Germinal center (tissue), 1 donor: ENCODE measurements at places on chromosomes 12 and 14.

GRCh38 chr12:125696054-125696453 lies 630.8 kb downstream of the AACS start:
- DNase-seq = no peak

DNA sequence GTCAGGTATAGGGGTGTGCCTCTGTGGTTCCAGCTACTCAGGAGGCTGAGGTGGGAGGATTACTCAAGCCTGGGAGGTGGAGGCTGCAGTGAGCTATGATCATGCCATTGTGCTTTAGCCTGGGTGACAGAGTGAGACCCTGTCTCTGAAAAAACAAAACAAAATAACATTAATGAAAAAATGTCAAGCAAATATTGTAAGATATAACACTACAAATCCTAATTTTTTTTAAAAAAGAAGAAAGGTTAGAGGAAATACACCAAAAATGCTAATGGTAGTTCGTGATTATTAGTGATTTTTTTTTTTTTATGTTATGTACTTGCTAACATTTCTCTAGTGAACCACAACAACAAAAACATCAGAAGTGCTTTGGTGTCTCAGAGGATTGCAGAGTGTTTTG lies 47.7 kb downstream of the TSPAN9 start:
- no peak for DNase-seq

DNA sequence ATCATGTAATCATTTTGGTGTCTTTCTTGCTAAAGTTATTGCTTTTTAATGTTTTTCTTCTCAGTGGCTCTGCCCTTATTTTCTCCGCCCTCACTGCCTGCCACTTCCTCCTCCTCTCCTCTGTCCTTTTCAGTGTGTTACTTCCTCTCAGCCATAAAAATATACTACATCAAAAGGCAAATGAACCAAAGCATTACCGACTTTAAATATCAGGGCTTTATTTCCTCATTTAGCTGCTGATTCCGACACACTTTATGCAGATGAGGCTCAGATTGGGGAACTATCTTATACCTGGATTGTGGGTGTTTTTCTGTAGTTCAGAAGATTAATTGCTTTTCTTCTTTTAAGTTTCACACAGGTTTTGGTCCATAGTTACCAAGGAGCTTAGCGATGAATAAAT lies 118.1 kb downstream of the CMAS start:
- peak; percentile 55 for DNase-seq

DNA sequence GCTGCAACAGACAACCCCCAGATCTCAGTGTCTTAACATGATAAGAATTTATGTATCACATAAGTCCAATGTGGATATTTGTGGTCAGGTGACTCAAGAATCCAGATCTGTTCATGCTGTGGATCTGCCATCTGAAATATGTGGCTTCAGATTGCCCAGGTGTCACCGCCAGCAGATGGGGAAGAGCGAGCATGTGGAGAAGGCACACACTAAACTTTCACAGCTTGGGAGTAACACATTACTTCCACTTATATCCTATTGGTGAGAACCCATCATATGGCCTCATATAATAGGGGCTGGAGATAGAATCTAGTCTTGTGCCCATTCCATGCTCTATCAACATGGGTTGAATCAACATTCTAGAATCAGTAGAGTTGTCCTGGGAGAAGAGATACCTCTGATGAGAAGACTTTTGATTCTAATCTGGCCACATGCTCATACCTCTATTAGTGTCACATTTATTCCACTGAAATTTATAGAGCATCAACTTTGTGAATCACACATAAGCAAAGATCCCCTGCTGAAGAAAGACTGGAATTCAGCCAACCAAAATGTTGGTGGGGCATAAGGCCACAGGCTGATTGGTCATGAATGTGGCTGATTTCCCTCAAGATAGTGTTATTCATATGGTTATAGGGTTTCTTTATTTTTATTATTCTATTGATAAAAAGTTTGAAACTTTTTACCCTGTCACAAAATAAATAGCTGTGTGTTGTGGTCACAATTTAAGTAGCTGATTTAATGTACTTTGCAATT lies 6.0 kb upstream of the CALCOCO1 start:
- no peak for DNase-seq

DNA sequence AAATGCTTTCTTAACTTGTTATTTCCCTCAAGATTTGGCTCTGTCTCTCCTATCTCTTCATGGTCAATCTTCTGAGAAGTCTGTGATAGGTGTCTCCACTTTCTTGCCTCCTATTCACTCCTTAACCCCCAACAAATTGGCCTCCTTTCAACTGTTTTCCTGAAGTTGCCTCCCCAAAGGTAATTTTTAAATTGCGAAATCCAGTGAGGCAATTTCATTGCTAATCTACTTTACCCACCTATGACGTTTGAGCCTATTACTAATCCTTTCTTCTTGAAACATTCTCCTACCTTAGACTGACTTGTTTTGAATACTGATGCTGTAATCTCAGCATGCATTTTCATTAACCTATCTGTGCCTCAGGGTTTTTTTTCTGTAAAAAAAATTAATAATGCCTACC lies 6.0 kb upstream of the KCNH5 start:
- DNase-seq = no peak

GRCh38 chr12:50101663-50102062 lies 2.1 kb upstream of the GPD1 start:
- DNase-seq = no peak

GRCh38 chr12:56884421-56884820 lies 49.8 kb downstream of the SDR9C7 start:
- DNase-seq = no peak

GRCh38 chr12:96240656-96241055 lies 46.5 kb downstream of the ELK3 start:
- no peak for DNase-seq

DNA sequence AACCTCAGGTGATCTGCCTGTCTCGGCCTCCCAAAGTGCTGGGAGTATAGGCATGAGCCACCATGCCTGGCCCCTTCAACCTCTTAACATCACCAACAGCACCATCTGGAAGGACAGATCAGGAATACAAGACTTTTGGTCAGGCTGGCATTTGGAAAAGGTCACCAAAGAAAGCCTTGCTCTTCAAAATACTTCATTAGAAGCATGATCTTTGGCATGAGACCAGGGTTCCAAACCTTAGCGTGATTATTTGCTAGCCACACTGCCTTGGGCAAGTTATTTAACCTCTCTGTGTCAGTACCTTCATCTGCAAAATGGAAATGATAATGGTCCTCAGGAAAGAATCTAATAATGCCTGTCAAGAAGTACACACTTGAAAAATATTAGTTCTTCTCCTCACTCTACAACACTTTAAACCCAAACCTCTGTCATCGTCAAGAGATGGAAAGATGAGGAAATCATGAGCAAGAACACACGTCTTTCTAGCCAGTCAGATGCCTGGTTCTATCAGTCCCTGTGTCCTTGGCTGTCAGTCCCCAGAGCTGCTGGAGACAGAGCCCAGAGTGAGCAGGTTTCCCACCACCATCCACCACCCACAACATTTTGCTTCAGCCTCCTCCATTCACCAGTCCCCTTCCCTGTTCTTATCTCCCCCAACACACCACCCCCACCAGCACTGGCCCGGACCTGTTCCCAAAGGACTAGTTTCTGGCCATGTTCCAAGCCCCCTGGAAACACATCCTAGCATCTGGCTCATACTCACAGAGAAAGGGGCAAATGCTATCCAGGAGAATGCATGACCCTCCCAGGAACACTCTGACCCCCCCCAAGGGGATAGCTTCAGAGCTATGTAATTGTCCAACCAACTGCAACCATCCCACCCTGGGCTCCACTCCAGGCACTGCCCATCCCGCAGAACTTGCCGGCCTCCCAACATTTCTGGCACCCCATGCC lies 2.0 kb downstream of the ADCY6 start:
- DNase-seq = no peak

GRCh38 chr12:80373666-80374065 lies 70.4 kb upstream of the PTPRQ start:
- no peak for DNase-seq

- DNase-seq = no peak
Measured at GRCh38 chr12:98924-99352, 32.4 kb downstream of the IQSEC3 start.

- no peak for DNase-seq
Measured at GRCh38 chr14:96904201-96904600, 107.0 kb downstream of the VRK1 start.

DNA sequence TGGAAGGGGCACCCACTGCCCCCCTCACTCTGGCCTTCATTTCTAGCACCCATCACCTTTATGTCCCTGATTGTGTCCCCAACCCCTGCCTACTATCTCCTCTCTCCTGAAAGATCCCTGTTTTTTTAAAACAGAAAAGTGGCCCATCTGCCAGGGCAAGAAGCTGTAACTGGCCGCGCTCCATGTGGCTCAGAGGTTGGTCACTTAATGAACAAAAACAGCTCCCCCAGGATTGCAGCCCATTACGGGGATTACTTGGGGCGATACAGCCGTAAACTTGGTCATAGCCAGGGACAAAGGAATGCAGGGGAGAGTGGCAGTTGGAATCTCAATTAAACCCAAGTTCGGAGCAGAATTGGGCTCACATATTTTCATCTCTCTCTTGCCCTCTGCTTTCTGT lies 34.8 kb upstream of the VSX2 start:
- no peak for DNase-seq

GRCh38 chr12:18280728-18281127 lies 19.4 kb downstream of the PIK3C2G start:
- no peak for DNase-seq
